Neural crest cell (in vitro differentiated cells): ENCODE measurements at places on chromosomes 2 and 18. TPM values are rescaled to one million over a fixed set of nuclear protein-coding genes. Genes with fewer than 3 reads are reported as not detected.
A peak's percentile ranks its signal among the peaks of the same experiment; 100 is the strongest.

GRCh38 chr18:31097666-31098065 is 4.6 kb downstream of the DSC2 start:
- H3K4me3 ChIP-seq: no peak overlapping the region
- peaks cover 24% of the 10 kb centered on the region for H3K4me1 ChIP-seq
- no peak for DNase-seq
- H3K27ac ChIP-seq: no peak overlapping the region
- H3K36me3 ChIP-seq: no peaks in the 10 kb centered on the region

DNA sequence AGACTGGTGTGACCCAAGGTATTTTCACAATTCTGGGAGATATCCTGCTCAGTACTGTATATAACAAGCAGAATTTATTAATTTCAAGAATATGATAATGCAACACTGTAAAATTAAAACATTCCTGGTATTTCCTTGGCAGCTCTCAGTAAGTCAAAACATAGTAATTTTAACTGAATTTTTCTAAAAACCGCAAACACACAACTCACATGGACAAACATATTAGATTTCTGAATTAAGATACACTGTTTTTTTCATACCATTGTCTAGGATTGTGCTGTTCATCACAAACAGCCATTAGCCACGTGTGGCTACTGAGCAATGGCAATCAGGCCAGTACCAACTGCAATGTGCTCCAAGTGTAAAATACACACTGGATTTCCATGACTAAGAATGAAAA is 29.6 kb downstream of the LPIN2 start:
- H3K27ac ChIP-seq: no peak overlapping the region
- peaks cover 10% of the 10 kb centered on the region for H3K36me3 ChIP-seq
- H3K4me1 ChIP-seq: peaks cover 29% of the 10 kb centered on the region
- DNase-seq: no peak
- no peaks in the 10 kb centered on the region for H3K27me3 ChIP-seq
- H3K4me3 ChIP-seq: no peak overlapping the region

- H3K27ac ChIP-seq: no peak overlapping the region
- no peak for DNase-seq
- H3K27me3 ChIP-seq: no peaks in the 10 kb centered on the region
- H3K36me3 ChIP-seq: no peaks in the 10 kb centered on the region
Observed at GRCh38 chr2:190481339-190481738, 53.2 kb downstream of the NEMP2 start.

- H3K36me3 ChIP-seq: no peaks in the 10 kb centered on the region
- H3K27ac ChIP-seq: no peak overlapping the region
- DNase-seq: no peak
- no peaks in the 10 kb centered on the region for H3K27me3 ChIP-seq
Observed at GRCh38 chr2:109648041-109648527, 33.9 kb downstream of the SOWAHC start.

- peaks cover 25% of the 10 kb centered on the region for H3K4me1 ChIP-seq
- H3K36me3 ChIP-seq: peaks cover 5% of the 10 kb centered on the region
- no peak overlapping the region for H3K4me3 ChIP-seq
- H3K27ac ChIP-seq: no peak overlapping the region
- no peak for DNase-seq
Observed at GRCh38 chr2:217757108-217757463, 245.7 kb downstream of the TNS1 start.

DNA sequence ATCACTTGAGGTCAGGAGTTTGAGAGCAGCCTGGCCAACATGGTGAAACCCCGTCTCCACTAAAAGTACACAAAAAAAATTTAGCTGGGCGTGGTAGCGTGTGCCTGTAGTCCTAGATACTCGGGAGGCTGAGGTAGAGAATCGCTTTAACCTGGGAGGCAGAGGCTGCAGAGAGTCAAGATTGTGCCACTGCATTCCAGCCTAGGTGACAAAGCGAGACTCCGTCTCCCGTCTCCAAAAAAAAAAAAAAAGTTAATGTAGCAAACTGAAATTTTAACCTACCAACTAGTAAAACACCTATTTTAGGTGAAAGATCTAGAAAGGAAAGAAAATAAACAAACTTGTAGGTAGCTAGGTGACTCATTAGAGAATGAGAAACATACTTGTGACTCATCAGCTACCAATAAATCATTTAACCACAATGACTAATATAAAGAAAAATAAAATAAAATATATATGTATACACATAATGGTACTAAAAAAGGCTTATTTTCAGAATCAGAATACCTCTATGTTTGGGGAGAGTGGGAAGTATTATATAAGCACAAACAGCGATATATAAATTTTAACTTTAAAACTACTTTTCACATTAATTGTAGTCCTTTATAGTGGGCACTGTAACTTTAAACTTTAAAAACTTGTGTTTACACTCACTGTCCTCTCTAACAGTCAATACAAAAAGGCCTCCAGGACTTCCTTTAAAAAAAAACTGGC is 36.6 kb downstream of the DARS1 start:
- no peaks in the 10 kb centered on the region for H3K4me1 ChIP-seq
- H3K27ac ChIP-seq: no peak overlapping the region
- peaks cover 19% of the 10 kb centered on the region for H3K36me3 ChIP-seq

DNA sequence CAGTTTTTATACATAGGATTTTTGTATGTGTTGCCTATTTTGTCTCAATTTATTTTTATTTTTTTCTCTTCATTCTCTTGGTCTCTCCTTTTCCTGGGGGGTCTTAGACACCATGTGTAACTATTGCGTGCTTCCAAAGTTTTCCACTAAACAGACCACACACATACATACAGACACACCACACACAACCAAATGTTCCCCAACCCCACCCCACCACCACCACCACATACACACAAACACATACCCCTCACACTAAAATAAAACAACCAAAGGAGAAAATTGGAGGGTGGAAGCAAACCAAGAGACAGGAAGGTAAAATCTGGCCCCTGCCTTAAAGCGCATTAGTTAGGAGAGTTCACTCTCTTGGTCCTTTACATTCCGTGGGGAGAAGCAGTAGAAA is 30.0 kb upstream of the ANXA4 start:
- no peak overlapping the region for H3K4me3 ChIP-seq
- peaks cover 8% of the 10 kb centered on the region for H3K27me3 ChIP-seq
- DNase-seq: no peak
- H3K27ac ChIP-seq: no peak overlapping the region

DNA sequence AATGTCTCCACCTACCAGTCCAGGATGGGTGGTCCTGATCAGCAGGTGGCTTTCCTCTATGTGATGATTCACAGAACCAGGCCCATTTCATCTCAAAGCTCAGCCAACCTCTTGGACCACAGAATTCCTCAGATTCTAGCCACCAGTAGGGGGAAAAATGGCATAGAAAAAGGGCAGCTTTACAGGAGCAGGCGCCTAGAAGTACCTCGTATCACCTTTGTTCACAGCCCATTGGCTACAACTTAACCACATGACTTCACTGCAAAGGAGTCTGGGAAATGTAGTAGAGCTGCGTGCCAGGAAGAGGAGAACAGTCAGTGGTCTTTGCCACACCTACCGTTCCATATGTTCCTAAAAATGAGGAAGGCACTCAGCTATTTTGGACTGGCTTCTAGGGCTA is 62.8 kb upstream of the DTNA start:
- DNase-seq: no peak
- no peak overlapping the region for H3K27ac ChIP-seq
- H3K4me3 ChIP-seq: no peak overlapping the region

DNA sequence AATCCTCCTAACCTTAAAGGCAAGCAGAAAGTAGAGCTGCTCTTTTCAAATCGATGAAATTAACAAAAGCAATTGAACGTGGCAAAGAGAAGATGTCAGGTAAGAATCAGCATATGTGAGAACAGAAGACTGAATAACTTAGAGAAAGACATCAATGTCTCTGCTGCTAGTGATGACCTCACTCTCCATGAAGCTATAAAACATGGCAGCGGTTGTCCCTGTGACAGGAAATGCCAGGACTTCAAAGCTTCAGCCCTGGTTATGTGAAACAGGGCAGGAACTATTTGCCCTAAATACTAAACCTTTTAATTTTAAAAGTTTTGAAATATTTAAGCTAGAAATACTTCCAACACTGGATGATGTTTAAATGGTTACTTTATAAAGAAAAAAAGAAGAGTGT is 383.7 kb downstream of the XIRP2 start:
- H3K27ac ChIP-seq: no peak overlapping the region
- peaks cover 16% of the 10 kb centered on the region for H3K36me3 ChIP-seq
- H3K4me1 ChIP-seq: peaks cover 5% of the 10 kb centered on the region
- H3K27me3 ChIP-seq: no peaks in the 10 kb centered on the region
- H3K4me3 ChIP-seq: no peak overlapping the region
- no peak for DNase-seq

DNA sequence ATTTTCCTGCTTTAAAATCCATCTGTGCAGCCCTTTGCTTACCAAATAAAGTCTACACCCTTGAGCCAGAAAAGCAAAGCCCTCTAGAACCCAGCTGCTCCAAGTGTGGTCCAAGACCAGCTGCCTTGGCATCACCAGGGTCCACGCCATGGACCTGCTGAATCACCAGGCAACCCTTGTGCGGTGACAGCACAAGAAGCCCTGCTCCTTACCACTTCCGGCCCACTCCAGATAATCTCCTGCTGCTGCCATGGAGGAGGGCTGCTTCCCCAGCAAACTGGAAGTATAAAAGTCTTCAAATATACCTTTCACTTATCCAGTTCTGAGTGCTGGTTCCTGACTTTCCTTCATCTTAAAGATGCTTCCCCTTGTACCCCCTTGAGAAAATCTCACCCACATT is 106.0 kb upstream of the PKDCC start:
- H3K27me3 ChIP-seq: no peaks in the 10 kb centered on the region
- peaks cover 3% of the 10 kb centered on the region for H3K36me3 ChIP-seq
- no peak overlapping the region for H3K4me3 ChIP-seq
- peaks cover 64% of the 10 kb centered on the region for H3K4me1 ChIP-seq
- DNase-seq: no peak
- peak overlapping the region; percentile 36 for H3K27ac ChIP-seq

DNA sequence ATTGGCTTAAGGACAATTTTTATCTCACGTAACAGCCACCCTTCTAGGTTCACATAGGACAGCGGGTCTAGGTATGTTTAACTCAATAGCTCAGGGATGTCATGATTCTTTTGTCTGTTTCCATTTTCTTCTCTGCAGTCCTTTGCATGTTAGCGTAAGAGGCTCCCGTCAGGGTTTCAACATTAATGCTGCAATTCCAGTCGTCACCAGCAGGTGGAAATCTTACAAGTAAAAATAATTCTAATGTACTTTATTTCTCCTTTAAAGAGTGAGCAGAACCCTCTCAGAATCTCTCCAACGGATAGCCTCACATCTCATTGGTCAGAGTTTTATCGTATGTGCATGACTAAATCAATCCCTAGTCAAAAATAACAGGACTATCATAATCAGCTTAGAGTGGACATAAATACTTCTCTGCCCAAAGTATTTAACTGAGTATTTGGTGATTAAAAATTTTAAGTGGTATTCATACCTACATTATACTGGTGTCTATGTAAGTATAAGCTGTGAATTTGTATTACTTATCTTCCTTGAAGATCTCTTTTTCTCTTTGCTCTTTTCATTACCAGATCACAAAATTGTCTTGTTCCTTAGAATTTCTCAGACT is 487.2 kb upstream of the GCFC2 start:
- H3K27me3 ChIP-seq: no peaks in the 10 kb centered on the region
- H3K4me3 ChIP-seq: no peak overlapping the region
- peaks cover 3% of the 10 kb centered on the region for H3K4me1 ChIP-seq
- no peak overlapping the region for H3K27ac ChIP-seq
- H3K36me3 ChIP-seq: no peaks in the 10 kb centered on the region

- no peaks in the 10 kb centered on the region for H3K4me1 ChIP-seq
- H3K36me3 ChIP-seq: peaks cover 22% of the 10 kb centered on the region
- no peak for DNase-seq
- H3K27me3 ChIP-seq: no peaks in the 10 kb centered on the region
Observed at GRCh38 chr2:222930862-222931261, 70.0 kb downstream of the ACSL3 start.

- peaks cover 8% of the 10 kb centered on the region for H3K36me3 ChIP-seq
- H3K4me1 ChIP-seq: no peaks in the 10 kb centered on the region
- no peak overlapping the region for H3K27ac ChIP-seq
- no peaks in the 10 kb centered on the region for H3K27me3 ChIP-seq
Observed at GRCh38 chr18:23540867-23541266, 37.6 kb downstream of the RMC1 start.

- H3K36me3 ChIP-seq: no peaks in the 10 kb centered on the region
- no peak for DNase-seq
- peak overlapping the region; percentile 38 for H3K27ac ChIP-seq
- peaks cover 26% of the 10 kb centered on the region for H3K4me1 ChIP-seq
- peak overlapping the region; percentile 94 for H3K4me3 ChIP-seq
Observed at GRCh38 chr2:134119117-134119712, 134.7 kb upstream of the MGAT5 start.

DNA sequence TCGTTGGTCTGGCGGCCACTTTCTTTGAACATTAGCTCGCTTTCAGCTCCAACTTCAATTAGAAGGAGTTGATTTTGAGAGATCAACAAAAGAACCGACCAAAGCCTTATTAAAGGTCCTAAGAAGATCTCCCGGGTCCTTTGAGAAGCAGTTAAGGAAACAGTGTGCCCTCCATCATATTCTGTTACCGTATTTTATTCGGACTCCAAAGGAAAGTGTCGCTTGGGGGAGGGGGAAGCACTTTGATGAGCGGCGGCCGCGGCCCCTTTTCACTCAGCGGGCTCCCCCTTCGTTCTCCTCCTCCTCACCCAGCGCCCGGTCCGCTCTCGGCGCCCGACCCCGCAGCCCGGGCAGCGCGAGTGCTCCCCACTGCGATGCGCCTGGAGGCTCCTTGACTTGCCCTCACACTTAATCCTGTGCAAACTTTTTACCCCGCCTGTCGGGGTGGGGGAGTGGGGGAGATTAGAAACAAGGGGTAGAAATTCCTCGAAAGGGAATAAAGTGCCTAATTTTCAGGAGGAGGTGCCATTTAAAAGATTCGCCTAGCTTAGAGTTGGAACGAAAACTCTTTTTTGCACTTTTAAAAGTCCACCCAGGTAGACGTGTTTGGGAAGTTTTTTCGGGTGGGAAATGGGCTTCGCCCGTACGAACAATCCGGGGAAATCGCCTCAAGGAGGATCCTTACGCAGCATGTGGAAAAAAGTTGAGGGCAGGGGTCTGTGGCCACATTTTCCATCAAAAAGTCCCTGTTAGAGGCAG is 1.2 kb upstream of the OTX1 start:
- peaks cover 56% of the 10 kb centered on the region for H3K4me1 ChIP-seq
- H3K4me3 ChIP-seq: peak overlapping the region; percentile 88
- peaks cover 16% of the 10 kb centered on the region for H3K36me3 ChIP-seq
- DNase-seq: peak; percentile 12
- peaks cover 96% of the 10 kb centered on the region for H3K27me3 ChIP-seq
- peak overlapping the region; percentile 91 for H3K27ac ChIP-seq

- no peaks in the 10 kb centered on the region for H3K36me3 ChIP-seq
- H3K27ac ChIP-seq: no peak overlapping the region
- H3K4me3 ChIP-seq: no peak overlapping the region
- DNase-seq: no peak
- peaks cover 10% of the 10 kb centered on the region for H3K27me3 ChIP-seq
- H3K4me1 ChIP-seq: peaks cover 31% of the 10 kb centered on the region
Observed at GRCh38 chr18:52341103-52341432, 1.1 kb downstream of the DCC start.

The TEKT4 gene
- total RNA-seq: not detected in 2 replicates

The LYG2 gene
- total RNA-seq: not detected in 2 replicates

The BOK gene
- total RNA-seq: 6.9 and 8.7 TPM in 2 replicates

The STARD6 gene
- total RNA-seq: 0.35 TPM in 1 of 2 replicates, not detected in the other

The ATP6V1B1 gene
- total RNA-seq: 4.3 and 4.6 TPM in 2 replicates

The MROH2A gene
- total RNA-seq: not detected in 2 replicates

The SERPINB13 gene
- total RNA-seq: not detected in 2 replicates

The CENPO gene
- total RNA-seq: 69.3 and 69.7 TPM in 2 replicates

The CRYGC gene
- not detected in 2 replicates for total RNA-seq
